ENCODE measurements at places on chromosomes 6 and 20.

- no peaks in the 10 kb centered on the region for H3K27me3 ChIP-seq
- peaks cover 51% of the 10 kb centered on the region for H3K4me1 ChIP-seq
- H3K27ac ChIP-seq, result peak overlapping the region; percentile 79
- H3K36me3 ChIP-seq, result peaks cover 75% of the 10 kb centered on the region
- DNase-seq, result peak; percentile 79
- H3K4me3 ChIP-seq, result peak overlapping the region; percentile 22
Observed at GRCh38 chr6:36682328-36683144, 4.0 kb downstream of the CDKN1A start.

GRCh38 chr6:72416744-72417465 is 205.0 kb upstream of the KCNQ5 start:
- no peak overlapping the region for H3K4me3 ChIP-seq
- no peaks in the 10 kb centered on the region for H3K36me3 ChIP-seq
- no peak for DNase-seq
- no peaks in the 10 kb centered on the region for H3K4me1 ChIP-seq
- peaks cover 10% of the 10 kb centered on the region for H3K27me3 ChIP-seq

- no peaks in the 10 kb centered on the region for H3K27me3 ChIP-seq
- H3K4me3 ChIP-seq, result no peak overlapping the region
- no peaks in the 10 kb centered on the region for H3K36me3 ChIP-seq
- no peaks in the 10 kb centered on the region for H3K4me1 ChIP-seq
Observed at GRCh38 chr6:124393536-124393935, 568.7 kb upstream of the RNF217 start.

- DNase-seq, result peak; percentile 51
- H3K4me1 ChIP-seq, result peaks cover 55% of the 10 kb centered on the region
- peak overlapping the region; percentile 71 for H3K27ac ChIP-seq
- peak overlapping the region; percentile 49 for H3K4me3 ChIP-seq
Observed at GRCh38 chr6:150894935-150895552, 29.5 kb downstream of the MTHFD1L start.

GRCh38 chr6:132456700-132457143 is 55.4 kb upstream of the MOXD1 start:
- no peaks in the 10 kb centered on the region for H3K4me1 ChIP-seq
- H3K27ac ChIP-seq, result no peak overlapping the region
- no peak for DNase-seq
- peaks cover 26% of the 10 kb centered on the region for H3K36me3 ChIP-seq

DNA sequence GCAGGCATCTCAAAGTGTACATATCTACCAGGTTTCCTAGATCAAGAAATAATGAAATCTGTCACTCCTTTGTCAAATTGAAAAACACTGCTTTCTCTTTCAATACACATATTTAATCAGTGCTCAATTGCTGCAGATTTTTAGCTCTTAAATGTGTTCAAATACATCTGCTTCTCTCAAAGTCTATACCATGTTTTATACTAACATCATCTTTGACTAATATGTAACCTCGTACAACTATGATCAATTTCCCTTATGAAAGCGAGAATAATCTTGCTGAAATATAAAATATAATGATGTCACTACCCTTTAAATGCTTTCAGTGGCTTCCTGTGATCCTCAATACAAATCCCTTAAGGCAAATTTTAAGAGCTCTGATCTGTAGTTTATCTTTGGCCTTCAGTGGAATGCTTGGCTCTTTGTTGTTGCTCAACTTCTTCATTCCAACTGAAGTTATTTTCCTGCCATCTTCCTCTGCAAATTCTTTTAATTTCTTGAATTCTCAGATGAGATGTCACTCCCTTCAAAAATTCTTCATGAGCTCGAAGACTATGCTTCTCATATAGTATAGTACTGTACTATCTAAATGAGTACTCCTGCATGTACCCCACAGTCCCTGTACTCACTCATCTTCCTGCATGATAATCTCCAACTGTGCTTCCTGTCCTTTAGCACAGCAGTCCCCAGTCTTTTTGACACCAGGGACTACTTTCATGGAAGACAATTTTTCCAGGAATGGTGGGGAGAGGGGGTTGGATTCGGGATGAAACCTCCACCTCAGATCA is 545.1 kb upstream of the GJE1 start:
- no peaks in the 10 kb centered on the region for H3K36me3 ChIP-seq
- H3K4me1 ChIP-seq, result no peaks in the 10 kb centered on the region
- H3K27ac ChIP-seq, result no peak overlapping the region
- H3K27me3 ChIP-seq, result no peaks in the 10 kb centered on the region
- no peak for DNase-seq

DNA sequence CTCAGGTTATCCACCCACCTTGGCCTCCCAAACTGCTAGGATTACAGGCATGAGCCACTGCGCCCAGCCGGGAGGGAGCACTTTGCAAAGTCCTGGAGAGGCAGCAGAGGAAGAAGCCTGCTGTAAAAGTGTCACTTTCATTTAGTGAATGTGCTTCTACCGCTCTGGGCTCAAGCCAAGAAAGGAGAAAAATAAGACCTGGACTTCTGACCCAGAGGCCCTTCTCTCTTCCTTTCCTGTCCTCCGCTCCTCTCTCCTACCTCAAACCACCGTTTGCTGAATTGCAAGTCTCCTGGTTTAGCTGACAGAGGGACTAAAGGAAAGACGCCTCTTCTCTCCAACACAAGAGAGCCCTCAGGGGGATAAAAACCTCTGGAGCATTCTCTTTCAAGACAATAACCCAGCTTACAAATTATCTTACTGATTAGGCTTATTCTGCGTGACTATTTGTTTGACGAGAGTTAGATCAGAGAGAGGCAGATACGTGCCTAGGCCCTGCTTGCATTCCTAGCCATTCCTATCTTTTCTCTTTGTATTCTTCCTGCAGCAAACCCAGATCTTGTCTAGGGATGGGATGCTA is 84.2 kb upstream of the SLC22A23 start:
- H3K4me3 ChIP-seq, result no peak overlapping the region
- DNase-seq, result no peak
- no peak overlapping the region for H3K27ac ChIP-seq
- peaks cover 9% of the 10 kb centered on the region for H3K27me3 ChIP-seq
- no peaks in the 10 kb centered on the region for H3K4me1 ChIP-seq

- no peak overlapping the region for H3K4me3 ChIP-seq
- H3K36me3 ChIP-seq, result peaks cover 60% of the 10 kb centered on the region
- no peak overlapping the region for H3K27ac ChIP-seq
- H3K4me1 ChIP-seq, result peaks cover 5% of the 10 kb centered on the region
- DNase-seq, result no peak
- H3K27me3 ChIP-seq, result no peaks in the 10 kb centered on the region
Observed at GRCh38 chr6:137200288-137200687, 18.9 kb downstream of the IFNGR1 start.

DNA sequence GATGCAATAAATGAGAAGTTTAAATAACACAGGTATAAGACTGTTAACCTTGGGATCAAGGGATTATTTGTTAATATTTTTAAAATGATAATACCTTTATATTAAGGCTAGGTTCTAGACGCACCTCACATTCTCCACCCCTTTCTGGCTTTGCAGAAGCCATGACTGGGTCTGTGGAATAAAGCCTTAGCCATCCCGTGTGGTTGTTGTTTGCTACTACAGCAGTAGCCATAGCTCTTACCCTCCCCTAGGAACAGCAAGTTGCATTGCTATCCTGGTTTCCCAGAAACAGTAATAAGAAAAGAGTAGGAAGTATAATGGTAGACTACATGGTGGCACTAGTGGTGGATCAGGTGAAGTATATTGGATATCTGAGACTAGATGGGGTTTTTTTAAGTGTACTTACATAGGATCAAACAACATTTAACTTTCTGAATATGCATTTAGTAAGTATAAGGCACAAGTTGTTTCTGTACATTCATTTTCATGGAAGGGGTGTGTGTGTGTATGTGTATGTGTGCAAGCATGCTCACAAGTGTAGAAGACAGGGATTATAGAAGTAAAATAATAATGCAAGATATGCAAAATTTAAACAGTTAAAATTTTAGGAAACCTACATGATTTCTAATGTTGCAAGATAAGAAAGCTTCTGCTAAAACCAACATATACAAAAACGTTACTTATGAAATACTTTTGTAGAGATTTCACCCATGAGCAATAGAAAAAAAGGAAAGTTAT is 384.2 kb downstream of the PRKN start:
- no peak for DNase-seq
- H3K27ac ChIP-seq, result no peak overlapping the region
- no peaks in the 10 kb centered on the region for H3K27me3 ChIP-seq
- no peaks in the 10 kb centered on the region for H3K4me1 ChIP-seq
- no peak overlapping the region for H3K4me3 ChIP-seq
- H3K36me3 ChIP-seq, result no peaks in the 10 kb centered on the region

DNA sequence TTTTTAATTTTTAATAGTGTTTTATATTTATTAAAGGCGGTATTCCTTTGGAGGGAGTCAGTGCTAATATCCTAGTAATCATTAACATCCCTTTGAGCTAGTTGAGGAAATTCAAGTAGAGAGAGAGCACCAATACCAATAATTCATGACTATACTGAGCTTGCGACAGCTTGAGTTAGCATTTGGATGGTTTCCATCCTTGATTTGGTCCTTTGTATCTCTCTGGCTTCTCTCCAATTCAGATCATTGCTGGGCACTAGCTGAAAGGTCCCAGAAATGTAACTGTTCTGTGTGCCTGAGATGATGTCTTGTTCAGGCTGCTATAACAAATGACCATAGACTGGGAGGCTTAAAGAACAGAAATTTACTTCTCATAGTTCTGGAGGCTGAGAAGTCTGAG is 77.0 kb downstream of the RNF144B start:
- H3K27me3 ChIP-seq, result no peaks in the 10 kb centered on the region
- no peaks in the 10 kb centered on the region for H3K4me1 ChIP-seq
- no peaks in the 10 kb centered on the region for H3K36me3 ChIP-seq
- DNase-seq, result no peak
- no peak overlapping the region for H3K27ac ChIP-seq

GRCh38 chr6:160386869-160387530 is 38.8 kb downstream of the SLC22A3 start:
- no peak for DNase-seq
- H3K4me3 ChIP-seq, result no peak overlapping the region
- no peaks in the 10 kb centered on the region for H3K4me1 ChIP-seq
- no peaks in the 10 kb centered on the region for H3K36me3 ChIP-seq
- H3K27me3 ChIP-seq, result peaks cover 6% of the 10 kb centered on the region
- H3K27ac ChIP-seq, result no peak overlapping the region

GRCh38 chr20:38167328-38167850 is 2.3 kb upstream of the TGM2 start:
- peaks cover 32% of the 10 kb centered on the region for H3K27me3 ChIP-seq
- no peaks in the 10 kb centered on the region for H3K36me3 ChIP-seq
- DNase-seq, result no peak
- H3K4me1 ChIP-seq, result peaks cover 30% of the 10 kb centered on the region
- no peak overlapping the region for H3K27ac ChIP-seq

DNA sequence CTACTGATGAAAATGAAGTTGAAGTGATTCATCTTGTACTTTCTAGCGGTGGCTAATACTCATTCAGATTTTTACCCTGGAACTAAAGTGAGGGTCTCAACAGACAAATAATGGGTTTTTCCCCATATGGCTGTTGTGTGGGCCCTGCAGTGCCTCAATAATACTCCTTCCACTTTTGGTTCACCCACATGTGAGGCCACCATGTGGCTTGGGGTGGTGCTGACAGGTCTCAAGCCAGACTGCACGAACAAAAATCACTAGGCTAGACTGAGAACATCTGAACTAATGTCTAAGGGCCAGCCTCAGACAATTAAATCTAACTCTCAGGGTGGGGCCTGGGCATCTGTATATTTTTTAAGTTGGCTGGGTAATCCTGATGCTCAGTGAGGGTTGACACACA is 7.9 kb upstream of the COL12A1 start:
- no peak for DNase-seq
- peaks cover 5% of the 10 kb centered on the region for H3K4me1 ChIP-seq
- H3K4me3 ChIP-seq, result no peak overlapping the region
- H3K27me3 ChIP-seq, result peaks cover 23% of the 10 kb centered on the region
- no peaks in the 10 kb centered on the region for H3K36me3 ChIP-seq

- no peak overlapping the region for H3K27ac ChIP-seq
- H3K27me3 ChIP-seq, result no peaks in the 10 kb centered on the region
- DNase-seq, result no peak
- H3K36me3 ChIP-seq, result peaks cover 19% of the 10 kb centered on the region
- peaks cover 18% of the 10 kb centered on the region for H3K4me1 ChIP-seq
Observed at GRCh38 chr6:57434944-57435343, 117.5 kb downstream of the PRIM2 start.

GRCh38 chr6:158160932-158161539 is 7.0 kb downstream of the SERAC1 start:
- H3K27me3 ChIP-seq, result no peaks in the 10 kb centered on the region
- no peak overlapping the region for H3K27ac ChIP-seq
- no peak for DNase-seq
- H3K4me3 ChIP-seq, result no peak overlapping the region
- peaks cover 20% of the 10 kb centered on the region for H3K36me3 ChIP-seq

DNA sequence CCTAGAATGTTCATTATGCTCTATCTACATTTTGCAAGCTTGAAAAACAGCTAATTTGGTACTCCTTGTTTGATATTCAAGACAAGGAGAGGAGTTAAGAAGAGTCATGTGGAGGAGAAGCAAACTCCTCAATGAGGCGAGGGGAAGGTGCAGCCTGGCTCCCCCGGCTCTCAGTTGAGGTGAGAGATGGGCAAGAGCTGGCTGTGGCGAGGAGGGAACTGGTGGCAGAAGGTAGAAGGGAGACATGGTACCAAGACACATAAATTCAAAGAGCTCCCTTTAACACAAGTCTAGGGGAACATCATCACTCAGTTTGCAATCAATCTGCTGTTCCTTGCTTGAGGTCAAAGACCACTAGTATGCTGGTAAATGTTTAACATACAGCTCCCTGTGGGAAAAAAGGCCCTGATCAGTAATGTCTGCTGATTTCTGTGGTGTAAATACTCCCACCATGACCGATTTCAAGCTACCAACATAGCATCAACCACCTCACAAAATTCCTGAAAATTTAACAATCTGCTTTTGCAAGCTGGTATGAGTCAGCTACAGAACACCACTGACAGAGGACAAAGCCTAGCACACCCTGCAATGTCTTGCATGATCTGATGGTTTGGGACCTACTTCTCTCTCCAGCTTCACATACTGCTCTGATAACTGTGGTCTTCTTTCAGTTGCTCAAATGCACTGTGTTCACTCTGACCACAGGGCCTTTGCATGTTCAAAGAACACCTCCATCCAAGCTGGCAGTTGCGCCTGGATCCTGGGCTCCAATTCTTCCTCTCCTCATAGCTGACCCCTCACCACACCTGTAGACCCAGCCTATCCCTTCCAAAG is 516.3 kb upstream of the CHD6 start:
- H3K36me3 ChIP-seq, result no peaks in the 10 kb centered on the region
- H3K4me3 ChIP-seq, result no peak overlapping the region
- no peaks in the 10 kb centered on the region for H3K27me3 ChIP-seq
- no peak overlapping the region for H3K27ac ChIP-seq
- H3K4me1 ChIP-seq, result no peaks in the 10 kb centered on the region

DNA sequence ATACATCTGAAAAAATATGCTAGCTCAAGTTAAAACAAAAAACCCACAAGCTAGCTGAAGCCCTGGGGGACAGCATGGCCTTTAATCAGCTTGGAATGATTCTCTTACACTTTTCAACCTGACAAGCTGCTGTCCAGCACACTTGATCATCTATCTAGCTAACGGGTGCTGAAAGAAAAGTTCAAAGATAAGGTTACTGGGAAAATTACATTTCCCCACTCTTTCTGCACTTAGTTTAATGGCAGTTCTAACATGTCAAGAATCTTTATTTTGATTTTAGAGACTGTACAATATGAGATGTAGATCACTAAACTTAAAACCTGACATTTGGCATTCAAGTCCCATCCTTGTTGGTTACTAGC is 53.4 kb downstream of the STK4 start:
- no peak overlapping the region for H3K27ac ChIP-seq
- H3K27me3 ChIP-seq, result no peaks in the 10 kb centered on the region
- H3K36me3 ChIP-seq, result peaks cover 80% of the 10 kb centered on the region
- DNase-seq, result no peak
- no peak overlapping the region for H3K4me3 ChIP-seq
- H3K4me1 ChIP-seq, result peaks cover 37% of the 10 kb centered on the region

- H3K4me3 ChIP-seq, result no peak overlapping the region
- H3K36me3 ChIP-seq, result peaks cover 64% of the 10 kb centered on the region
- no peak for DNase-seq
- peak overlapping the region; percentile 65 for H3K27ac ChIP-seq
- peaks cover 52% of the 10 kb centered on the region for H3K4me1 ChIP-seq
Observed at GRCh38 chr6:149112976-149113375, 204.5 kb upstream of the TAB2 start.

Measured in activated CD4-positive, alpha-beta memory T cell treated with anti-CD3 and anti-CD28 coated beads, Interleukin-2, amount 10 ng/mL, durations not matched to agents 7 days and 5 days (primary cell).